ENCODE measurements at places on chromosomes 16 and 17.

DNA sequence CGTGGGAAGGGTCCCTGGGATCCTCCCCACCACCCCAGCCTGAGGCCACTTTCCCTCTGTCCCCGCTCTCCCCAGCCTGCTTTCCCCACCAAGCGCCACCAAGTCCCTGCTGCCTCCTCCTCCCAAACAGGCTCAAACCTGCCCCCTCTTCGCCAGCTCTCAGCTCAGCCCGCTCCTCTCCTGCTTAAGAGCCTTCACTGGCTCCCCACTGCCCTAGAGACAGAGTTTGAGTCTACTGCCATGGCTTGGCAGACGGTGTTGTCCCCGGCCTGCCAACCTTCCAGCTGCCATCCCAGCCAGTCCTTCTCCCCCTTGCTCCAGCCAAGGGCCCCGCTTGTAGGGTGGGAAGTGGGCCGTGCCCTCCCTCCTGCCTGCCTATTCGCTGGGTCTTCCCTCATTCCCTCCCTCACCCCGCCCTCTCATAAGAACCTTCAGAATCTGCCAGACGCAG is 11.1 kb downstream of the IL4R start:
- no peak for DNase-seq

- DNase-seq: no peak
Observed at GRCh38 chr17:4142107-4142900, 526 bp downstream of the ZZEF1 start.

DNA sequence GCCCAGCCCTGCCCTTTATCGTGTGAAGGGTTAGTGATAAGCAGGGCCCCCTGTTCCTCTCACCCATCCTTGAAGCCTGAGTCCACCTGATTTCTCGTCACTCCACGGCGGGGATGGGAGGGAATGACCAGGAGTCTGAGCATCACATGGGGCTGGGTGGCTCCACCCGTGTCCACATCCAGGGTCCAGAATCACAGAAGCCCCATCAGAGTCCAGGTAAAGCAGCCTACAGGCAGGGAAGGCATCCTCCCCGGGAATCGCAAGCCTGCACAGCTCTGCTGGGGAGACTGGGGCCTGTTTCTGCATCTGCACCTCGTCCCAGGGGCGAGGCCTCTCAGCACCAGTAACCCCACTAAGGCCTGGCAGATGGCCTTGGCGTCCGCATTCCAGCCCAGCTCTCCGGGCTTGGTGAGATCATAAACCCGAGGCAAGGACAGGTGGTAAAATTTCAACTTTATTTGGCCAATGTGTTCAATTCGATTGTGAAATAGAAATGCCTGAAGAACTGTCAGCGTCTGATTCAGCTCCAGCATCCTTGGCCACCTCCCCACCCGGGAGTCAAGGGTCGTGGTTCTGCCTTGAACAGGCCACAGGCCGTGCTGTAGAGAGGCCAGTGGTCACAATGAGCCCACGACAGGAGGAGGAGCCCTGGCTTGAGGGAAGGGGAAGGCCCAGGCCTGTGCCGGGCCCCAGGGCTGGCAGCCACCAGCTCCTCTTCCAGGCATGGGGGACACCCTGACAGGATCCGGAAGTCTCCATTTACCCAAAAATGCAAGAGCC is 8.1 kb upstream of the PPP1R27 start:
- no peak for DNase-seq

DNA sequence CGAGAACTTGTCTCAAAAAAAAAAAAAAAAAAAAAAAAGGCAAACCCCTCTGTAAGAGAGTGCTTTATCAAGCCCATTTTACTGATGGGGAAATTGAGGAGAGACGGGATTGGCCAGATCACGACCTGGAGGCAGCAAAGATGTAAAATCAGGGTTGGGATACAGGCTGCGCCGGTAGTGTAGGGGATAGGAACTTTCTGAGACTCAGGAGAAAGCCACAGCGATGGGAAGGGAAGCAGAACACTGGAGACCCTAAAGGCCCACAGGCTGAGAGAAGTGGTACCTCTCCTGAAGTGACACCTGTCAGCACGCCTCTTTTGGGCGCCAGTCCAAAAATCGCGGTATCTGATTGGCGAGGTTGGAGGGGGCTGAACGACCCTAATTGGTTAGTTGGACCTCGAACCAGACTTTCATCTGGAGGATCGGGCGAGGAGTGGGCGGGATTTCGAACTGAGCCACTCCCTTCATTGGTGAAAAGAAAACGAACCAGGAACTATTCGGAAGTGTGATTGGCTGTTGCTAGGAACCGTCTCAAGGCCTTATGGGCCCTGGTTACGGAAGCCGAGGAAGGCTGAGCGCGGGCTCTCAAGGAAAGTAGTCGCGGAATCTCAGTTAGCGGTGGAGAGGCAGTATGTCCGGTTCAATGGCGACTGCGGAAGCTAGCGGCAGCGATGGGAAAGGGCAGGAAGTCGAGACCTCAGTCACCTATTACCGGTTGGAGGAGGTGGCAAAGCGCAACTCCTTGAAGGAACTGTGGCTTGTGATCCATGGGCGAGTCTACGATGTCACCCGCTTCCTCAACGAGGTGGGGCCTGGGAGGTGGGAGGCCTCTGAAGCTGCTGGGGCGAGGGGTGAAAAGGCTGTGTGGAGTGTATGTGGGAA is at the start of gene CYB5B:
Gene CYB5B, plus strand, starts transcription at position 567 of the 882 bp plus-strand sequence. Its CDS starts 65 bp downstream, at position 632.
- DNase-seq: peak; percentile 93

- no peak for DNase-seq
Observed at GRCh38 chr17:35489944-35490343, 41.4 kb upstream of the SLFN13 start.

GRCh38 chr17:81238490-81238814 is 403 bp downstream of the TEPSIN start:
- DNase-seq: no peak

DNA sequence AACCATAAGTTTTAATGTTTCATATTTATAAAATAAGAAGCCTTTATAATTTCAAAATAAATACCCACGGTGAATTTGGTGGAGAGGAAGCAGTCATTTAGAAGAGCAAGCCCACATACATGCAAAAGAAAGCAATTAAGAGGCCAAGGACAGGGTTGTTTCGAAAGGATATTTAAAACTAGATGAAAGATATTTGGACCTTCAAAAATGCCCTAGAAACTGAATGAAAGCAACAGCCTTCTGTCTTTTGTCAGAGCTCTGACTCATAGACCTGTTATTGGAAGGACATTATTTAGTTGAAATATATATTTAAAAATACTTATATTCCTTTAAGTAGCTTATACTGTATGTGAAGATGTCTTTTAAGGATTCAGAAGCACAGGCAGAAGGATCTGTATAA is 8.6 kb upstream of the METTL9 start:
- DNase-seq: no peak
